Right atrium auricular region (tissue), 2 donors: ENCODE measurements at places on chromosomes 3 and 15. TPM values are rescaled to one million over a fixed set of nuclear protein-coding genes. Genes with fewer than 3 reads are reported as not detected.

The TIGIT gene
- not detected for total RNA-seq

The ILDR1 gene
- total RNA-seq: not detected

The TRH gene
- 0.55 TPM for total RNA-seq

The MAGI1 gene
- total RNA-seq: 34.8 TPM

The MESP2 gene
- total RNA-seq: not detected

The GADL1 gene
- not detected for total RNA-seq

The CPNE9 gene
- not detected for total RNA-seq
